A549 treated with DMSO at 1 μM for 4 hours (cell line): ENCODE measurements at places on chromosomes 4 and X. TPM values are rescaled to one million over a fixed set of nuclear protein-coding genes. Genes with fewer than 3 reads are reported as not detected.

XAGE1A gene
- 16.0 to 35.5 TPM (median 20.7 TPM) in 4 of 5 replicates, not detected in the other for total RNA-seq

RBMX2 gene
- total RNA-seq, result 27.9 to 31.4 TPM (median 30.0 TPM) in 5 replicates

KIAA1210 gene
- total RNA-seq, result 0.01 TPM in 1 of 5 replicates, not detected in the others

APLN gene
- total RNA-seq, result 0.78 to 0.99 TPM (median 0.83 TPM) in 5 replicates

IQCM gene
- total RNA-seq, result not detected in 5 replicates

SMIM43 gene
- 0.19 to 0.45 TPM (median 0.34 TPM) in 5 replicates for total RNA-seq

CORIN gene
- total RNA-seq, result not detected in 5 replicates

BEND2 gene
- 0.03 TPM in 1 of 5 replicates, not detected in the others for total RNA-seq

VEGFD gene
- 0.42 to 0.88 TPM (median 0.53 TPM) in 5 replicates for total RNA-seq

SLC25A4 gene
- total RNA-seq, result 12.1 to 15.6 TPM (median 14.2 TPM) in 5 replicates

RGS12 gene
- 7.9 to 12.0 TPM (median 9.4 TPM) in 5 replicates for total RNA-seq

LNX1 gene
- 0.03 to 0.09 TPM (median 0.04 TPM) in 4 of 5 replicates, not detected in the other for total RNA-seq

MAP7D2 gene
- total RNA-seq, result 5.3 to 7.1 TPM (median 5.7 TPM) in 5 replicates

FMR1NB gene
- not detected in 5 replicates for total RNA-seq

ARX gene
- 0.12 to 0.49 TPM (median 0.28 TPM) in 5 replicates for total RNA-seq

ZNF141 gene
- 2.4 to 3.7 TPM (median 3.0 TPM) in 5 replicates for total RNA-seq

CXorf65 gene
- total RNA-seq, result not detected in 5 replicates

SPANXA2 gene
- 0.17 to 0.27 TPM (median 0.26 TPM) in 3 of 5 replicates, not detected in the others for total RNA-seq
